ENCODE measurements at places on chromosomes 2 and 18.

GRCh38 chr2:29039718-29040480 lies 34.4 kb downstream of the PCARE start:
- DNase-seq = no peak

DNA sequence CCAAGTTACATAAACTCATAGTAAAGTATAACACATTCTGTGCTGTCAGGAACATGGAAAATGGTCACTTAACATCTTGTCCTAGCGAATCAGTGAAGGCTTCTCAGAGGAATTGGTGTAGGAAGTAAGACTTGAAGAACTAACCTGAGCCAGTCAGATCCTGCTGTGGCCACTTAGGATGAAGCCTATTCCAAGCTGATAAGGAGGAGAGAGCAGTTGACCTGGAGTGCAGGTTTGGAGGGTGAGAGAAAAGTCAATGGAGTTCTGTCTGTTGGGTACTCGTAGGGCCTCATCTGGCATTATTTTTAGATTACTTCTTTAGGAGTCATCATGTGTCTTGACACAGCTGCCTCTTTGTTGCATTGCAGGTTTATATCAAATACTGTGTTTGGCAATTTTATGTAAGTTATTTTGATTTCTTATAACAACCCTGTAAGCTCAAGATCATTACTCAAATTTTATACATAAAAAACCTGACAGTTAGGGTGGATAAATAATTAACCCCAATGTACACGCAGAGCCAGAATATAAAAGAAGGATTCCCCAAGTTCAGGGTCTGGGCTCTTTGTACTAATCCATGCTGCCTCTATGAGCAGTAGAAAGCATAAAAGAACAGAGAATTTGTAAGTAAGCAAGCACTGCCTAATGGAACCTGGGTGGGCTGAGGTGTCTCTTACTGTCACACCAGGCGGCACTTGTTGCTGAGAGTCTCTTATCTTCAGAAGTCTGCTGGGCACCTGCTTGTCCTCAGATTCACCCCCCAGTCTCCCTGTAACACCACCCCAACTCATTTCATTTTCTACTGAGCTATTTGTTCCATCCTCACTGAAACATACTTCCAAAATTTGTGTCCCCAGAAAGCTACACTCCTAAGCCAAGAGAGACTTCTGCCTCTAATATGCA lies 252.1 kb upstream of the NT5C1B start:
- DNase-seq = no peak

DNA sequence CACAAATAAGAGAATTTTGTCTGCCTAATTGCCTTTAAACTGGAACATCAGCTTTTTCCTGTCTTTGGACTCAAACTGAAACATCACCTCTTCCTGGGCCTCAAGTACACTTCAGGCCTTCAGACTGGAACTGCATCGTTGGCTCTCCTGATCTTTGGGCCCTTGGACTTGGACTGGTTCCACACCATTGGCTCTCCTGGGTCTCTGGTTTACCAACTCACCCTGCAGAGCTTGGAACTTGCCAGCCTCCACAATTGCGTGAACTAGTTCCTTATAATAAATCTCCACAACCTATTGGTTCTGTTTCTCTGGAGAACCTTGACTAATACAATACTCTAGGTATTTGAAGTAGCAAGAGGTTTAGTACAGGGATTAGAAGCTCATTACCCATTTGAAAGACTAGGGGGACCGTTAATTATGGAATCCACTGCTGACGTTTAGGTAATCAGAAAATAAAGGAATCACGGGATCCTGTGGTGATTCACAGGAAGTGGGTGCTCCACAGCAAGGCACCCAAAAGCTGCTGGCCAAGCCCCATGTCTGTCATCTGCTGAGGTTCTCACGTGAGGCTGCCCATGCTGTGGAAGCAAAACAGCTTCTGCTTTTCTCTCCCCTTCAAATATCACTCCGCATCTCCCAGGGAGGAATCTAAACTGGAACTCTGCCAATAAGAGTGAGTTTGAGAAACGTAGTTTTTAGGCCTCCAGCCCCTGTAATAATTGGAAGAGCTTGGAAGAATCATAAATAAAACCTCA lies 20.0 kb upstream of the SGPP2 start:
- DNase-seq = peak; percentile 37

- DNase-seq = no peak
These were observed 7.1 kb upstream of the IL1RL1 start for GRCh38 chr2:102304268-102304667.

DNA sequence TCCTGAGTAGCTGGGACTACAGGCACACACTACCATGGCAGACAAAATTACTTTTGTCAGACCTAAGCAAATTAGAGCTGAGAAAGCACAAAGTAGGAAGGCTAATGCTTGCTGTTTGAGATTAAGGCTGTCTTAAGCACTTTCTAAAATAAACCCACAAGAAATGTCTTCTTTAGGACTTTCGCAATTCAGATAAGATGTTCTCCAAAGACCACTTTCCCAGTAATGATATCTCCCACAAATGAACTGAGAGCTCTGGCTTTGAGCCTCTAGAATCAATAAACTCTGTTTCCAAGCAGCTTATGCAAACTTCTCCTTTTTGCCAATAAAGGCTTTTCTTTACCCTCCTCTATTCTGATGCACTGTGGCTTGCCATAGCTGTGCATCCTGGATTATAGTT lies 32.0 kb upstream of the GALNT1 start:
- no peak for DNase-seq

DNA sequence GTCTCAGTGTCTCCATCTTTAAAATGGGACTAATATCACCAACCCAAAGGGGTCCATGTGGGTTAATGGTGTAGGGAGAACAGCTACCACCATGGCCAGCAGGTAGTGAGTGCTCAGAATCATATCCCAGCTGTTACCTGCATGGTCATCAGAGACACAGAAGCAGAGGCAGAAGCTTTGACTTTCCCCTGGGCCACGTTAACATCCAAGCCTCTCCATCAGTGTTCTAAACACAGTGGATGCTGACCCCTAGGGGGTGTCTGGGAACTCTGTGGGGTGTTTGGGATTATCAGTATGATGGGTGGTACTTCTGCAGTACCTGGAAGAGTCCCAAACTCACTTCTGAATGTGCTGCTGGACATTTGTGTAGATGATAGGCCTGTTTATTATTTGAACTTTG lies 93.6 kb downstream of the GYPC start:
- DNase-seq = no peak

DNA sequence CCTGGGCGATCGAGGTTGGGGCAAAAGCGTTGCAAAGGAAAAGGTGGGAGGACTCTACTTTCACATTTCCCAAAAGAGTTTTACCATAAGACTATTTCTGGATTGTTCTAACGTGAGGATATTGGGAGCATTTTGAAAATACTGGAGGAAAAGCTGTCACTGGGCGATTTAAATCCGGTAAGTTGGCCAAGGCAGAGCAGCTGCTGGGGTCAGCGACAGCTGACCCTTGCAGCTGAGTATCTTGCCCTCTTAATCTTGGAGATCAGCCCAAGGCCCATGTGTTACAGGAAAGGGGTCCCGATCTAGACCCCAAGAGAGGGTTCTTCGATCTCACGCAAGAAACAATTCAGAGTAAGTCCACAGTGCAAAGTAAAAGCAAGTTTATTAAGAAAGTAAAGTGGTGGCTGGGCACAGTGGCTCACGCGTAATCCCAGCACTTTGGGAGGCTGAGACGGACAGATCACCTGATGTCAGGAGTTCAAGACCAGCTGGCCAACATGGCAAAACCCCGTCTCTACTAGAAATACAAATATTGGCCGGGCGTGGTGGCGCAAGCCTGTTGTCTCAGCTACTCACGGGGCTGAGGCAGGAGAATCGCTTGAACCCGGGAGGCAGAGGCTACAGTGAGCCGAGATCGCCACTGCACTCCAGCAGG lies 964 bp upstream of the ST3GAL5 start:
- peak; percentile 46 for DNase-seq

- peak; percentile 5 for DNase-seq
These were observed 210.9 kb downstream of the NDUFA10 start for GRCh38 chr2:239814116-239814860.

DNA sequence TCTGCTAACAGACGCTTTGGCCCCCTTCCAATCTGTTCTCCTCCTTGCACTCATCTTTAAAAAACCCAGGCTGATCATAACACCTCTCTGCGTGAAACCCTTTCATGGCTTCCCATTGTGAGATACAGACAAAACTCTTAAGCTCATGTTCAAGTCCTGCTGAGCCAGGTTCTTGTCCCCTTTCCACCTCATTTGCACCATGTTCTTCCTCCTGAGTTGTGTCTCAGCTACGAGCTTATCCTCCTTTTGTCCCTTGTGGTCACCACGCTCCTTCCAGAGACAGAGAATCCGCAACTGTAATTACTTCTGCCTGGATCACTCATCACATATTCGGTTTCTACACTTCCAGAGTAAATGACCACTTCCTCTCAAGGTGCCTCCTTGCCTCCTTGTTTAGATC lies 238.8 kb downstream of the ACTR3 start:
- DNase-seq = no peak

DNA sequence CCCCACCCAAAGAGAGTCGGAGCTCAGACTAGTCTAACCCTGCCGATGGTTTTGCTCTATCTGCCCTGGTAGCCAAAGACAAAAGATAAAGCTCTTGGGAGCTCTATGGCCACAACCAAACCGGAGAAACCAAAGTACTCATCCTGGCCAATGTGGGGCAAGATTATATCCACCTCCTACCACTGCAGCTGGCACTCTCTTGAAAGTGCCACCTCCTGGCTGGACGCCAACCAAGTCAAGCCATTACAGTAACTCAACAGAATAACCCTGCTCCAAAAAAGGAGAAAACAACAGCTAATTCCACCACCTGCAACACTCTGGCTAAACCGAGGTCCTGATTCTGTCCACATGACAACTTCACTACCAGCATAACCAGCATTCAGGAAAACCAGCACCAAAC lies 57.6 kb downstream of the SESTD1 start:
- no peak for DNase-seq

DNA sequence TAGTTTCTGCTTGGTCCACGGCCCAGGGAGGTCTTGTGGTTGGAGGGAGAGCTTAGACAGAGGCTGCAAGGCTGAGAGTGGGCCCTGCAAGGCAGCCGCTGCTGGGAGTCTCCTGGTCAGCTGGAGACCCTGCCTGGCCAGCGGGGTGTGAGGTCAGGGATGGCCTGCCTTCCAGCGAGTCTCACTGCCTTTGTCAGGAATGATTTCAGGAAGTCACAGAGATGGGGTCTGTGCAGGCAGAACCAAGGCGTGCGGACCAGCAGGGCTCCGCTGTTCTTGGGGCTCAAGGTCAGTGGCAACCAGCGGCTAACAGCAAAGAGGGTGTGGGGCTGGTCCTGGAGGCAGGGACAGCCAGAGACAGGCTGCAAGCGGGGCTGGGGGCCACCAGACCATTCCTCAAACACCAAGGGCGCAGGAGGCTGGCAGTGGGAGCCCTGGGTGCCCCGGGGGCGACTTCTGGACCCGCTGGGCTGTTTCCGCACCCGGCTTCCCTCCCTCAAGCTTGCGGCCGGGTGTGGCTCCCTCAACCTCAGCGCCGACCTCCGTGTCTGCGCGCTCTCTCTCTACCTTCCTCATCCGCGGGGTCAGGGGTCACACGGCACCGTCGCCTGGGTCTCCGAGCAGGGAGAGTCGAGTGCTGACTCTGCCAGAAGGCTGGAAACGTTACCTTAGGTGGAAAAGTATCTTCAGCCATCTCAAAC lies 124.5 kb upstream of the CTDP1 start:
- no peak for DNase-seq

- DNase-seq = no peak
These were observed 184.0 kb upstream of the PID1 start for GRCh38 chr2:229454934-229455631.

DNA sequence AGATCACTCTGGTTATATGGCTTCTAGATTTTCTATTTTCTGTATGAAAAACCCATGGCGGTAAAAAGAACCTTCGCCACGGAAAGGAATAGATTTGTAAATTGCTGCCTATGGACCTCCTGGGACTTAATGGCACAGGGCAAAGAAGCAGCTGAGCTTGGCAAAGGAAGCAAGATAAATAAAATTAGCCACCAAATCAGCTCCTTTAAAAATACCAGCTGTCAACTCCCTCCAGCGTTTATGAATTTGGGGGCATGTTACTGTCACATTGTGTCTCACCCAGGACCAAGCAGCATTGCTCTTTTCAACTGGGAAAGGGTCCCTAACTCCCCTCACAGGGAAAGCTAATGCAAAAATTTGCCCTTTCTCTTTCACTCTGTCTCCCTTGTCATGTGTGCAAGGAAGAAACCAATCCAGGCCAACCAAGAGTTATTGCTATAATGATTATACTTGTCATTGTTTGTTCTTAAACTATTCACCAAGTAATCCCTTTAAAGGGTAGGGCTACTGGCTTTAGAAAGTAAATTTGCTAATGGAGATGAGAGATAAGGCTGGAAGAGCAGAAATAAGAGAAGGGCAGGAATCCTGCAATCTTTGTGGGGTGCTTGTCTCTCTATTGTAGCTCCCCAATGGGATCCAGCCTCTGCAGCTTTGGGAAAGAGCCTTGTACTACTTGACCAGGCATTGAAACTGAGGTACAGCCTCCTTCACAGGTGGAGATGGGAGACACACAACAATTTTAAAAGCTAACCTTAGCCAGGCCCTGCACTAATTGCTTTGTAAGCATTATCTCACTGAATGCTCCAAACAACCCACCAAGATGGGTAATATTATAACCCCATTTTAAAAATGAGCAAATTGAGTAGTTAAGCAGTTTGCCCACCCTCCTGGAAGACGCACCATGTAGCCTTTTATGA lies 119.1 kb upstream of the KLF7 start:
- no peak for DNase-seq

DNA sequence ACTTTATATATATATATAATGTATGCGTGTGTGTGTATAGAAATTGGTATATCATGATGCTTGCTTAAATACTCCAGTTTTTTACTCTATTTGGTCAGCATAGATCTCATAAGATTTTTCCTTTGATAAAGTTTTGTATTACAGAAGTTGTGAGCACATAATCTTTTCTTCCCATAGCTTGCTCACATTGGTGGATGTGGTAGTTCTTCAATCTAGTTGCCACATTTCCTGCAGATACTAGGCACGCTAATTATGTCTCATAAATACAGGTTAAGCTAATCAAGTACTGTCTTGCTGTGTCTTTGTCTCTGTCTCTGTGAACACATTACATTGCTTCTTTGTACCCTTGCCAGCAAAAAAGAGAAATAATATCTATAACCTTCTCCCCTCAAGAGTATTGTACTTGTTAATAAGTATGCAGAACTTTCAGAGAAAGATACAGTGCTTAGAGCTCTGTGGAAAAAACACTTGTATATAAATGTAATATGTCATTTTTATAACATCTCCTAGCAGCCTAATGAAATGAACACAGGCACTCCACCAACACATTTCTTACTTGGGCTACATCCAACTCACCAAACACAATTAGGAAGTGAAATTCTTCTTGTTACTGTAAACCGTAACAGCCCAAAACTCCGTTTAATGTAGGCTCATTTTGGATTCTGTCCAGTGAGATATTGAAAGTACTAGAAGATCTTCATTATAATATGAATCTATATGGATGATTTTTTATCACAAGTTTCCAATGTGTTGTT lies 306.7 kb upstream of the SLC8A1 start:
- DNase-seq = no peak

DNA sequence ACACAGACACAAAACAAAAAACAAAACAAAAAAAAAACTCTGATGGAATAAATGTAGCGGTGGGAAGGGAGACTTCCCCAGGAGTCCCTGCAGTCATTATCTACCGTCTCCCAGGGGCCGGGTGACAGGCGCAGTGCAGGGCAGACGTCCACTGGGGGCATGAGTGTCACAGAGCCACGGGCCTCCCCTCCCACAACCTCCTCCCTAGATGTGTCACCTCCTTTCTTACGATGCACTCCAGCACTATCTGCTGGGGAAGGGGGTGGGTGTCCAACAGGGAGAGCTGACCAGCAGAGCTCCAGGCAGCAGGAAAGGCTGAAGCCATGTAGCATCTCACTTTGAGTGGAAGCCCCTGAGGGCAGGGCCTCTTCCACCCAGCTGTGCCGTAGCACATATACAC lies 84.5 kb downstream of the LONRF2 start:
- no peak for DNase-seq

Measured in gastrocnemius medialis (tissue), 4 donors.